ENCODE measurements at places on chromosomes 4 and X.

DNA sequence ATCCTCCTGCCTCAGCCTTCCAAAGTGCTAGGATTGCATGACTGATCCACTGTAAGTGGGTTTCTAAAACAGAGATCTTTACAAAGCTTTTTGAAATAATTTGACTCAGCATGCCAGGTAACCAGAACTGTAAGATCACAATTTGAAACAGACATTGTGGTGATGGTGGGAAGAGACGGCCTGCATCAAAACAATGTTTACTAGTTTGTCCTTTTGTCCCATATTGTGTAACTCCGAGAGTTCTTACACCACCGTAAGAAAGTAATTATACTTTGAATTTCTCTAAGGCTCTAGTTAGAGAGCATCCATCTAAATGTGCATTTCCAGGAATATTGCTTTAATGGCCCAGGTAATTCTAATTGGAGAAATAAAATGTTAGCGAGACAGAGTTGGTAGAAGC lies 594 bp upstream of the ARHGAP24 start:
- DNase-seq = no peak

- DNase-seq = no peak
Measured at GRCh38 chr4:10272511-10272910, 155.9 kb upstream of the WDR1 start.

DNA sequence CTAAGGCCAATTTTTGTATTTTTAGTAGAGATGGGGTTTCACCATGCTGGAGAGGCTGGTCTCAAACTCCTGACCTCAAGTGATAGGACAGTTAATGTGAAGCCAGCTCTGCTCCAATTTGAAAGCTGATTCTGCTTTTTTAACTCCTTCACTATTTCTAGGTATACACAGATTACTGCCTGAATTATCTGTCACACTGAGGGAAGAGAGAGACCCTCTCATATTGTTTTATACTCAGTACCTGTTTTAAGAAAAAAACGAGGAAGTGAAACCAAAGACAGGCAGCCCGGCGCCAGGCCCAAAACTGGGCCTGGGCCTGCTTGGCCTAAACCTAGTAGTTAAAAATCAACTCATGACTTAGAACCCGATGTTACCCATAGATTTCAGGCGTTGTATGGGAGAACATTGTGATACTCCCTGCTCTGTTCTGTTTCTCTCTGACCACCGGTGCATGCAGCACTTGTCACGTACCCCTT lies 1601.5 kb upstream of the PCDH10 start:
- no peak for DNase-seq

- DNase-seq = peak; percentile 57
Measured at GRCh38 chr4:40550948-40551462, 78.7 kb downstream of the RBM47 start.

DNA sequence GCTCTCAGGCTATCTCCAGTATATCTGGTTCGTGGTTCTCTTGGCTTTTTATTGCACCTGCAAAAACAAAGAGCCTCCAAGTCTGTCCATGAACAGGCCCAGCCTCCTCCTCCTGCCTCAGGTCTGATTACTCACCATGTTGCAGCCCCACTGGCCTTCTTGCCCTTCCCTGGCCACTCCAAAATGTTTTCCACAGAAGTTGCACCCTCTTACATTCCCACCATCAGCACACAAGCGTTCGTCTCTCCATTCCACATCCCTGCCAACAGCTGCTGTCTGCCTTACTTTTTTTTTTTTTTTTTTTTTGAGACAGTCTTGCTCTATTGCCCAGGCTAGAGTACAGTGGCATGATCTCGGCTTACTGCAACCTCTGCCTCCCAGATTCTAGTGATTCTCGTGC lies 86.7 kb downstream of the RFC1 start:
- DNase-seq = no peak

GRCh38 chr4:146415829-146416228 lies 105.9 kb downstream of the SLC10A7 start:
- no peak for DNase-seq

GRCh38 chr4:84126061-84126787 lies 372.9 kb downstream of the NKX6-1 start:
- no peak for DNase-seq

DNA sequence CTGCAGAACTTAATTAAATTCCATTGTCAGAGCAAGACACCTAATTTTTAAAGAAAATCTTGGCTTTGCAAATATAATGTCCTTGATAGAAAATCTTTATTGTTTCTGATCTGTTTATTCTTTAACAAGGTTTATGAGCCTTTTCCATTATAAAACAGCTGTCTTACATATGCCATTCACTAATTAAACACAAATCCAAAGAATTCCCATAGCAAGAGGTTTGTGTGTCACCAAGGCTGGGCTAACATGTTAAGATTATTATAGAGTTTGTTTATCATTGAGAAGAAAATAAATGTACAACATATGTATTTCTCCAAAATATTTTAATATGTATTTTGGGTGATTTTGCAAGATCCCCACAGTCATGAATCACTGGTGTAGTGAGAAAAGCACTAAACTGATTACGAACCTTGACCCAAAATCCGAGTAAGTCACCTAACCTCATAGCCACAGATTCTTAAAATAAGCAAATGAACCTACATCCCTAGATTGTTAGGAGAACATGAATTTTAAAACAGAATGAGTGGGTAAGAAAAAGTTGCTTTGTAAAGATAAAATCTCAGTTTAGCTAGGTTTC lies 694.8 kb upstream of the INTU start:
- no peak for DNase-seq

DNA sequence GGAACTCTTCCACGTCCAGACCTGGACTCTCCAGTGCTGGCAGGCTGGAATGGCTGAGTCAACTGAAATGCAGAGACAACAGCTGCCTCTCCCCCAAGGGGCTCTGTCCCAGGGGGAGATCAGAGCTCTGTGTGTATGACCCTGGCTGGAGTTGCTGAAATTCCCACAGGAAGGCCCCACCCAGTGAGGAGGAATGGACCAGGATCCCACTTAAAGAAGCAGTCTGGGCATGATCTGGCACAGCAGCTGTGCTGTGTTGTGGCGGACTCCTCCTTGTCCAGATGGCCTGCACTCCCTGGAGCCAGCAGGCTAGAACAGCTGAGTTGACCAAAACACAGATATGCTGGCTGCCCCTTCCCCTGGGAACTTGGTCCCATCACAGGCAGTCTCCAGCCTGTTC lies 25.4 kb downstream of the C4orf17 start:
- DNase-seq = no peak

DNA sequence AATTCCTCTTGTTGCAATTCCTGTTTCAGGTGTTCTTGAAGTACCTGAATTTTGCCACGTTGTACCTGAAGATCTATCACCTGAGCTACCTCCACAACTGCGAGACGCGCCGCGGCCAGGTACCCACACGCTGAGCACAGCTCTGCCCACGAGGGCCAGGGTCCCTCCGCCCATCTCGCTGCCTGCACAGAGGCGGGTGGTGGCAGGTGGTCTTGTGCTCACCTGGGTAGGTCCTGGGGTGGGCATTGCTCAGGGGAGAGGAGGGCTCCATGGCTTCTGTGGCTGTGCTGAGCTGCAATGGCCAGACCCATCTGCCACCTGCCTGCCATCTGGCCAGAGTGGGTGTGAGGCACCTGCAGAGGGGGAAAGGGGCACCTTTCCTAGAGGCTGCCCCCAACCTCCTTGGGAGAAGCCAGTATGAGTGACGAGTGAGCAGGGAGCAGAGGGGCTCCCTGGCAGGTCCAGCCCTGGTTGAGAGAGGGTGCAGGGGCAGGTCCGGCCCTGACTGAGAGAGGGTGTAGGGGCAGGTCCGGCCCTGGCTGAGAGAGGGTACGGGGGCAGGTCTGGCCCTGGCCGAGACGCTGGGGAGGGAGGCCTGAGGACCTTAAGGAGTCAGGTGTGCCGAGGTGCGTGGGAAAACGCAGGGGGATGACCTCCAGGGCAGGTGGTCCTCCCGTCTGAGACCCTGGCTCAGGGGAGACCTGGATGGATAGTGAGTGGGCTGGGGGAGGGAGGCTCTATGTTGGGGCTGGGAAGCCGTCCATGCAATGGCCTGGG lies 10.7 kb downstream of the PDE6B start:
- DNase-seq = no peak

GRCh38 chr4:119525771-119526712 lies 102.6 kb downstream of the PDE5A start:
- no peak for DNase-seq

GRCh38 chr4:175351473-175351872 lies 433.3 kb downstream of the ADAM29 start:
- DNase-seq = no peak

DNA sequence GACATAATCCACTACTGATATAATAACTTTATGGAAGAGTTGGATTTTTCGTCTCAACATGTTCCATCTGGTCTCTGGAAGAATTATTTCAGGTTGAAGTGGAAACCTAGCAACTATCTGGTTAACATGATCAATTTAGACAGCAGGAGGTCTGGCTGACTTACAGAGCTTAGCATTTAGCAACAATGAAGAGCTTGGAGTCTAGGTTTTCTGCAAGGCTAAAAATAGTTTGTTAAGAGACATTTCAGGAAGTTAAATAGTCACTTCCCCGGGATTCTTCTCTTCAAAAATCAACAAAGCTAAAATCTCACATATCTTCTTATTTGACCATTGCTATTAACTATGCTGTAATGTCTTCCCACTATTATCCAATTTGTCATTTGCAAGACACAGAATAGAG lies 418.6 kb upstream of the DIPK2B start:
- DNase-seq = no peak

- no peak for DNase-seq
Measured at GRCh38 chr4:91851456-91851855, 452.3 kb upstream of the GRID2 start.

- DNase-seq = no peak
Measured at GRCh38 chr4:185412412-185412811, 13.4 kb downstream of the UFSP2 start.

- no peak for DNase-seq
Measured at GRCh38 chrX:134454506-134454905, 5.5 kb upstream of the HPRT1 start.

GRCh38 chr4:94304365-94304971 lies 38.2 kb downstream of the HPGDS start:
- DNase-seq = peak; percentile 46

DNA sequence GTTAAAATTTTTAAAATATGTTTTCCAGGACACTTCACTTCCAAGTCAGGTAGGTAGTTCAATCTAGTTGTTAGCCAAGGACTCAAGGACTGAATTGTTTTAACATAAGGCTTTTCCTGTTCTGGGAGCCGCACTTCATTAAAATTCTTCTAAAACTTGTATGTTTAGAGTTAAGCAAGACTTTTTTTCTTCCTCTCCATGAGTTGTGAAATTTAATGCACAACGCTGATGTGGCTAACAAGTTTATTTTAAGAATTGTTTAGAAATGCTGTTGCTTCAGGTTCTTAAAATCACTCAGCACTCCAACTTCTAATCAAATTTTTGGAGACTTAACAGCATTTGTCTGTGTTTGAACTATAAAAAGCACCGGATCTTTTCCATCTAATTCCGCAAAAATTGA lies 49.7 kb downstream of the XIAP start:
- DNase-seq = no peak

DNA sequence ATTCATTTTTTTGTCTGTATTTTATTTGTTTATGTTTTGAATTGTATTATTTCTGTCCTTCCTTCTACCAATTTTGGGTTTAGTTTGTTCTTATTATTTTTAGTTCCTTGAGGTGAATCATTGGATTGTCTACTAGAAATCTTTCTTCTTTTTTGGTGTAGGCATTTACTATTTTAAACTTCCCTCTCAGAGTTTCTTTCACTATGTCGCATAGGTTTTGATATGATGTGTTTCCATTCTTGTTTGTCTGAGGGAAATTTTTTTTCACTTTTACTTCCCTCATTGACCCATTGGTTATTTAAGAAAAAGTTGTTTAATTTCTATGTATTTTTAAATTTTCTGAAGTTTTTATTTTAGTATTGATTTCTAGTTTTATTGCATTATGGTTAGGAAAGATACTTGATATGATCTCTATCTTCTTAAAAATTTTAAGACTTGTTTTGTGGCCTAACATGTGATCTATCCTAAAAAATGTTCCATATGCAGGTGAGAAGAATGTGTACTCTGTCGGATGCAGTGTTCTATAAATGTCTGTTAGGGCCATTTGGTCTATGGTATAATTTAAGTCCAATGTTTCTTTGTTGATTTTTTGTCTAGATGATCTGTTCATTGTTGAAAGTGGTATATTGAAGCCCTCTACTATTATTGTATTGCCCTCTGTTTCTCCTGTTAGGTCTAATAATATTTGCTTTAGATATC lies 68.8 kb downstream of the IL15 start:
- no peak for DNase-seq

GRCh38 chr4:42519803-42520417 lies 122.6 kb downstream of the SHISA3 start:
- peak; percentile 40 for DNase-seq

- DNase-seq = no peak
Measured at GRCh38 chrX:68196939-68197791, 236.1 kb downstream of the OPHN1 start.

GRCh38 chr4:174996079-174996478 lies 77.9 kb downstream of the ADAM29 start:
- no peak for DNase-seq

DNA sequence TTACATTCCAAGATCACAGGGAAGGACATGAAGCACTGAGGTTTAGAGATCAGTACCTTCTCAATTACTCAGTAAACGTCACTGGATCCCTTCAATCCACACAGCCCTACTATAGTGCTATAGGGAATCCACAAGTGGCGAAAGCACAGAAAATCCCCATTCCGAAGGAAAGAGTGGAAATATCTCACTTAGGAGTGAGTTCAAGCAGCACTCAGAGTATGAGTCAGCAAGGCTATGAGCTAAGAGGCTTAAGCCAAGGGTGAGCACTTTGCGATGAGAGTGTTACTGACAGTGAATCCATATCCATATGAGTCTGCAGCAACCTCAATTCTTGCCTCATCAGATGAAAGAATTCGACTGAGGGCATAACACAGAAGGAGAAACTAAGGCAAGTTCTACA lies 165.1 kb downstream of the VSIG4 start:
- DNase-seq = no peak

DNA sequence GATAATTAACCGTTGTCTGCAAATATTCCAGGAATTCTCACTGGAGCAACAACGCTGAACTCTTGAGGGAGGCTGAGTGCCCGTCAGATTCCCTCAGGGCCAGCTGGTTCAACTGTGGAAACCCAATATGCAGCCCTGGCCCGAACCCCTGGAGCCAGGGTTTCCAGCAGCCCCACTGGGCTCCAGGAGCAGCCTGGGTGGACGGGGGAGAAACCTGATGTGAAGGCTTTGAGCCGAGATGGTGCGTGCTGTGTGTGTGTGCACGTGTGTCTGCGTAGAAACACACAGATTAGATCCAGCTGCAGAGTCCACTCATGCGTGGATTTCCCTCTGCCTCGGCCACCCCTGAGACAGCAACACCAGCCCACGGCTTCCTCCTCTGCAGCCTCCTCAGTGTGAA lies 19.4 kb upstream of the SLC25A6 start:
- no peak for DNase-seq

GRCh38 chr4:139209470-139210063 lies 32.5 kb upstream of the ELF2 start:
- DNase-seq = no peak

- no peak for DNase-seq
Measured at GRCh38 chr4:130511776-130512175, 1415.8 kb downstream of the C4orf33 start.

DNA sequence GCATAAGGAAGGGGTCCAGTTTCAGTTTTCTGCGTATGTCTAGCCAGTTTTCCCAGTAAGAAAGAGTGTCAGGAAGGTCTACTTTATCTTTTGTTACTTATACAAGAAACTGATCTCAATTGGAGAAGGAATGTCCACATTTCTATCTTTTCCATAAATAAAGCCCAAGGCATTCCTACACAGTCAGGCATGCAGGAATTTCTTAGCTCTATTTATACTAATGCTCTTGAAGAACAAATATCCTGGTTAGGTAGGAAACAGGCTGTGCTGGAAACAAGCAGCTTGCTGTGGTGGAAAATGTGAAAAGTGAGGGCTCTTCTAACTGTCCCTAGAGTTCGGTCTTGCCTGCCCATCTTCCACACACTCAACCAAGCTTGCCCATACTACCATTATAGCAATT lies 37.9 kb upstream of the PITX2 start:
- no peak for DNase-seq
